ENCODE measurements at places on chromosomes 11 and 22. TPM values are rescaled to one million over a fixed set of nuclear protein-coding genes. Genes with fewer than 3 reads are reported as not detected.

H19 gene
- 10.4 TPM for total RNA-seq

LRRC4C gene
- not detected for total RNA-seq

TTC36 gene
- total RNA-seq, result not detected

TNRC6B gene
- 5.8 TPM for total RNA-seq

IL10RA gene
- 0.21 TPM for total RNA-seq

BIK gene
- 2.1 TPM for total RNA-seq

OR8D2 gene
- not detected for total RNA-seq

MACROD1 gene
- total RNA-seq, result 13.6 TPM

LSP1 gene
- total RNA-seq, result 1.6 TPM

OR1S2 gene
- not detected for total RNA-seq

PHLDA2 gene
- 113 TPM for total RNA-seq

LRRN4CL gene
- total RNA-seq, result 0.24 TPM

CHRM1 gene
- 0.08 TPM for total RNA-seq

ACRV1 gene
- total RNA-seq, result not detected

RIMBP3B gene
- 0.71 TPM for total RNA-seq

GPR83 gene
- total RNA-seq, result 0.07 TPM
